Central memory CD8-positive, alpha-beta T cell (primary cell): ENCODE measurements at places on chromosomes 7 and 10.

DNA sequence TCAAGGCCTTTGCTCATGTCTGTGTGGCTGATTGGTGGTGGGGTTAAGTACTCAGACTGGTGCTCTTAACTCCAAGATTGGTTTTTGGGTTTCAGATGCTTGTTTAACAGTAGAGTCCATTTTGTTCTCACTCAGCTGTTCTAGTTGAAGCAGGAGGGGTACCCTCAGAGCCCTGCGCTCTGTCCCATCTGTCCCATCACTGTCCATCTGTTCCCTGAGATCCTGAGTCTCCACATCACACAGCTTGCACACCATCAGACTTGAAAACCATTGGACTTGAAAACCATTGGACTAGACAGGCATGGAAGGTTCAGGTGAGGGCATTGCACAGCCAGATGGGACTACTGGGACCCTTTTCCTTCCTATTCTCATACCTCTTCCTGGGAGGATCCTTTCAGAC is 39.3 kb downstream of the TMEM178B start:
- no peak for DNase-seq

- DNase-seq, result no peak
Measured at GRCh38 chr7:114875186-114875585, 46.7 kb upstream of the MDFIC start.

GRCh38 chr7:38318803-38319416 is 45.5 kb upstream of the TARP start:
- DNase-seq, result no peak

GRCh38 chr10:68578974-68579373 is 18.8 kb downstream of the TET1 start:
- DNase-seq, result no peak

DNA sequence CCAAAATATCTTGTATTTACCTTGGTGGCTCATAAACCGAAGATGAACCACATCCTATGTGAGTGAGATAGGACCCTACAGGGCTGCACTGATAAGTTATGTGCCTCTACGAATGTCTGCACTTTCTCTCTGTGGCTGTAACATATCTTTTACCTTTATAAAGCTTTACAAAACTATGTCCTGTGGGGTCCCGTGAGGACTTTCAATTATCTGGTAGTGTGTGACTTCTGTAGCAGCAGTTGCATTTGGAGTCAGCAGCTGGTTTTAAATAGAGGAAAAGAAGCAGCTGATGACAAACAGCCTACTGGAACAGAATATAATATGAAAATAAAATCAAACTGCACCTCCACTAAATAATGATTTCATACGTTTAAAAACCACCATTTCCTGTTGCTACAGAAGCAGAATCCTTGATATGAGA is 222.4 kb upstream of the GNAI1 start:
- DNase-seq, result no peak

DNA sequence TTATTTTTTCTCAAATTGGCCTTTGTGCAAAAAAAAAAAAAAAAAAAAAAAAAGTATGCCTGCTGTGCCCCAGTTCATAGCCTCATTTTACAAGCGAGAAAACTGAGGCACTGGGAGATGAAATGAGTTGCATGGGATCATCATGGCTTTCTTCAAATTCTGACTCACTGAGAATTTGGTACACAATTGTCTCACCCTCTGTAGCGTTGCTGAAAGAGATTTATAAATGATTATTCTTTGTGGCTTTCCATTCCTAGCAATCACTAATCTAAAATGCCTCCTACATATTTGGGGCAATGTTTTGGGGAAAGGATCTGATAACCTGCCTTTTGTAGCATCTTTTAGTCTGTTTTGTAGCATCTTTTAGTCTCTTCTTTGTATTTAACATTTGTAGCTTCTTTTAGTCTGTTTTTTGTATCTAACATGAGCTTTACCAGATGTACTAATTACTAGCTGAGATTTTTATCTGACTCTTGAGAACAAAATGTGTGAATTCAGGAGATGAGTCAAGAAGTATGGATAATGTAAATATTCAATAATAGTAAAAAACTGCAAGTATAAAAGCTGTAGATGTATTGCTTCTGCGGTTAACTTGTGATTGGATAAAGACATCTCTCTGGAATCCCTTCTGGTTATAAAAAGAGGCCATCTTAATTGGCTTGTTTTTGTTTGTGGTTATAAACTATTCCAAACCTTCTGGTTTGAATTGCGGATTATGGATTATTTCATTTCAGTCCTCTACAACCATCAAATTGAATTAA is 161.4 kb downstream of the ARID5B start:
- no peak for DNase-seq

- no peak for DNase-seq
Measured at GRCh38 chr10:99540306-99540656, 7.5 kb downstream of the NKX2-3 start.

DNA sequence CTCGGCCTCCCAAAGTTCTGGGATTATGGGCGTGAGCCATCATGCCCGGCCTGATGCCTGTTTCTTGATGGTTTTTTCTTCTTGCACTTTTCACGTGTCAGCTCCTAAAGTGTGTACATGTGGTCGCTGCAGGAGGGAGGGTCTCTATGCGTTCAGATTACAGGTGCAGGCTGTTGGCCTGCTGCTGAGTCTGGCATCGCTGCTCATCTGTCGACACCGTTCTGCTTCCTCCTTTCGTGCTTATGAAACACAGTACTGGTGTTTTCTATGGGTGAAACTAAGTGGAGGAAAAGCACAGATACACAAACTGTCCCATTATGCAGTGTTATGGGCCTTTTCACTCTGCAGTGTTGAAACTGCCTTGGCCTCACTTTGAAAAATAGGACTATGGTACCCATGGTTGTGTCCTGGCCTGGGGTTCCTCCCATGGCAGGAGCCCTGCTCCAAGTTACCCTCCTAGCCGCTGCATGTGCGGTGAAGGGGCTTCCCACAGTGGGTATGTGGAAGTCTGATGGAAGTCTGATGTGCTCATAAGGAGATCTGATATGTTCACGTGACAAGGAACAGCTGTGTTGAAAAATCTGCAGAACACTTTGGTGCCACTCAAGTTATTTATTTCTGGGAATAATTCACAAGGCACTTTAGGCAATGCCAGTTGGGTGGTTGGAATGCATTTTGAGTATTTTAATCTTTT is 23.5 kb downstream of the OGDH start:
- DNase-seq, result no peak

- DNase-seq, result no peak
Measured at GRCh38 chr10:70492786-70493659, 14.5 kb downstream of the PALD1 start.

DNA sequence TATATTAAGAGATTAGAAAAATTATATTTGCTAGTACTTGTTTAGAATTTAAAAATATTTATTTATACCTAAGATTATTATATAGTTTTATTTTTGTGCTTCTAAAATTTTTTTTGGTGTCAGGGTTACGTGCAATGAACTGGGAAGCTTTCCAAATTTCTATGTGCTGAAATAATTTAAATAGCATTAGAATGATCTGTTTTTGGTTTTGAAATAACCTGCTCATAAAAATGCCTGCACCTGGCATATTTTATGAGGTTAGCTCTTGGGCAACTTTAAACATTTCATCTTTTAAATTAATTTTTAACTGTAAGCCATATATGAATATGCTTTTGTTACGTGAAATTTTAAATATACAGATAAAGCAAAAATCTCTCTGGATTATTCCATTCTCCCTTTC is 482.5 kb downstream of the GLRX3 start:
- no peak for DNase-seq

DNA sequence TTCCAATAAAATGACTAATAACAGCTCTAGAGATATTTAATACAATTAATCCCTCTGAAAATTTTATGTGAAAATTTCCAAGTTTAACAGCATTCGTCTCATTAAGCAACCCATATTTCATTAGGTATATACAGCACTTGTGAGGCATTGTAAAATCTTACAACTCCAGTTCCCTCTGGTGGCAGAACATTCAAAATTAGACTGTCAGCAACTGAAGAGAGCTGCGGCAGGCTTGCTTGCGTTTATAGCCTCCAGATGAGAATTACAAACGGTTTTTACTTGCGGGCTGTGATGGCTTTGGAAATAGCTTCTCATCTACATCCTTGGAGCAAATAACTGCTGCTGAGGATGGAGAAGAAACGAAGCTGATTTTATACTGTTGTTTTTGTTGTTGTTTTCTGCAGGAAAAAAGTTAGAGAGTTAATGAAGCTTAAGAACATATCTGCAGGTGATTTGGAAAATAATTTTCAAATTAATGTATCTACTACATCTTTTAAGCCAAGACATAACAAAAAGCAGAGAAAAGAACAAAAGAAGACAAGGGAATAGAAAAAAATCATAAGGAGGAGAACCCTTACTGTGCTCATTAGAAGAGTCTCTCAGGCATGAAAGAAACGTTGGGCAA is 171.3 kb downstream of the MAGI2 start:
- no peak for DNase-seq

DNA sequence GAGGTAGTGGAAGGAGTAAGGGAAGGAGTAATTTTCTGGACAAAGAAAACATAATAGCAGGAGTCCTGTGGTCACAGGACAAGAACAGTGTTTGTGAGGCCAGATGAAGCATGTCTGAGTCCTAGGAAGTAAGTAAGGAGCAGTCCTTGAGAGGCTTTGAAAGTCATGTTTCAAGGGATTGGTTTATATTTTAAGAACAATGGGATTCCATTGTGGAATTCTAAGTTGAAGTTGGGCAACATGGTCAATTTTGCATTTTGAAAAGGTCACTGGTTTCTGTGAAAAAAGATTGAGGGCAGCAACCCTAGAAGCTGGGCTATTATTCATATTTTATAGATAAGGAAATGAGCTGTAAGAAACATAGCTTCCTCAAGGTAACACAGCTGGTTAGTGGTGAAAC is 10.8 kb upstream of the SLC25A28 start:
- no peak for DNase-seq

GRCh38 chr10:61024856-61025201 is 80.8 kb upstream of the RHOBTB1 start:
- DNase-seq, result no peak

DNA sequence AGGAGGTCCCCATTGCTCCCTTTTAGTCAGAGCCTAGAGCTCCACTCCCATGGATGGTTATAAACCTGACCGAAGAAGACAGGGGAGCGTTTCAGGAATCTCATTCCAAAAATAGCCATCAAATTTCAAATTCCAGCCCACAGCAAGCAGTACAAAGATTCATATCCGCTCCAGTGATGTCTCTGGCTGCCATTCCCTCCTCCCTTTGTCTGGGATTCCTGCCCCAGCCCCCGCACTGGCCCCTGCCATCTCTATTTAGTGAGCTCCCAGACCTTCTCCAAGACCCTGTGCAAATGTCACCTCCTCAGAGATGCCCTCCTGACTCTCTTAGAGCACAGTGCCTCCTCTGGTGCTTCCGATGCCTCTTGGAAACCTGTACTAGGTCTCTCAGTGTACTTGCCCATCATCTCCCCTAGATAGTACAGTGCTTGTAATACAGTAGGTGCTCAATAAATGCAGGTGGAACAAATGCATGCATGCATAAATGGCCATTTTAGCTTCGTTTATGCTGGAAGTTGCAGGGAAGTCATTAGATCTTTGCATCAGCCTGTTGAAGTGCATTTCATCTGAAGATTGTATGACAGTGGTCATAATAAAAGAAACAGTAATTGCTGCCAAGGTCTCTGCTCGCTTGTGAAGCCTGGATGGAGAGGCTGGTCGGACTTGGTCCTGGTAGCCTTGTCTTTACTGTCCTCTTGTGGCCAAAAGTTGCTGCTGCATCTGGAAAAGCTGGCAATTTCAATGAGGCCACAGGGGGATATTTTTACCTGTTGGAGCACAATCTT is 32.0 kb upstream of the HABP2 start:
- DNase-seq, result no peak

DNA sequence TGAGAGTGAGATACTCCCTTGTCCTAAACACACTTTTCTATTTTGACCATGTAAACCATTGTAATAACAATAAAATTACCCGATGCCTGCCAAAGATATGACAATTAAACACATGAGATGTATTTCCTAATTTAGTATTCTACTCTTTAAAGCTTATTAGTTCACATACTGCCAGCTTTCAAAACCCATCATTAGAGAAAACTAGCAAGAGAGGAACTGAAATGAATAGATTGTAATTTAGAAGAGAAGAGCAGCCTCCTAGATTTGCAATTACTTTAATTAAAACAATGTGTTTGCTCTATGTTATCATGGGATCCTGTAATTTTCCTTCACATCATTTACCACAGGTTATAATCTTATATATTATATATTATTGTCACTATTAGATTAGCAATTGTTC is 428.2 kb downstream of the THSD7A start:
- no peak for DNase-seq

DNA sequence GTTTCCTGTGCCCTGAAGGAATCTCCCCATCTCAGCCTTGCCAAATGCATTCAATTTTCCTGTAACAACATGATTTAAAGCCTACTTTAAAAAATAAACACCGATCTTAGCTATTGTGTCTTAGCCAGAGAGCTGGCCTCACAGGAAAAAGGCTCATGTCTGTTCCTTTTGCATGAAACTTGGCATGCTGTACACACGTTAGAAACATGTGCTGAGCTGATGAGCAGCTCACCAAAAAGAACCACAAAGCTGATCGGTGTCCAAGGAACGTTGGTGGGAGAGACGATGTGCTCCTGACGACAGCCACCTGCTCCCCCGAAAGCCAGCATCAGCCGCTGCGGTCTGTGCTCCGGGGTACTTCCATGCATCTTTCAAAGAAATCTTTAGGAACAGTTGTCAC is 135.9 kb downstream of the ADARB2 start:
- no peak for DNase-seq

GRCh38 chr7:865921-866320 is 10.4 kb upstream of the GET4 start:
- DNase-seq, result no peak

DNA sequence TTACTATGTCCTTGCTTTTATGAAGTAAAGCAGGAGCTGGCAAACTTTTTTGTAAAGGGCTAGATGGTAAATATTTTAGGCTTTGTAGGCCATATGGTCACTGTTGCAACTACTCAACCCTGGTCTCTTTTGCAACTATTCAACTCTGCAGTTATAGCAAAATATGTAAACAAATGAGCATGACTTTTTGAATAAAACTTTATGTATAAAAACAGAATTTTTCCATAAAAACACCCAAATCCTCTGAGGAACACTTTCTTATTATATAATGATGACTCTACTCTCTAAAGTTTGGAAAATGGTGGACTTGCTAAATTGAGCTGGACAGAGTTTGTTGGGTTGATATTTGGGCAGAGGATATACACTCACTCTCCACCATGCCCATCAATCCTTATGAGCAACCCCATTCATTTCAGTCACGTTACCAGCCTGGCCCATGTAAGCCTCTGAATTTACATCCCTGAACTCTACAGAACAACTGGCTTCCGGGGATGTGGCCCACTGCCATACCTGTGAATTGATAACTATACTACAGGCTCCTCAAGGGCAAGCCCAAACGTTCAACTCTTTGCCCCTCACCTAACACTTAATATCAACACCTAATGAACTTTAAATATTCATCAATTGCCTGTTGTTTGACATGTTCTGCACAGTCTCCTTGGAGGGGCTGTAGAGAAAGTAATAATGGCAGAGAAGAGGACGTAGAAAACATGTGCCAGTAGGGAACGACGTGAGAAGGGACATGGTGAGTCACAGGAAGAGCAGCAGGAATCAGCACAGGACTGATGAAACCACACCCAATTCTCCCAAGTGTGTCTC is 37.6 kb downstream of the SGMS1 start:
- DNase-seq, result no peak

GRCh38 chr10:74752371-74753040 is 73.9 kb upstream of the KAT6B start:
- no peak for DNase-seq

- DNase-seq, result no peak
Measured at GRCh38 chr10:69801434-69802315, at the start of gene COL13A1. COL13A1 (plus strand) TSS chr10:69801906; CDS start chr10:69802424, 518 bp downstream.

GRCh38 chr7:121499624-121500023 is 103.5 kb upstream of the FAM3C start:
- no peak for DNase-seq

- DNase-seq, result no peak
Measured at GRCh38 chr7:6644728-6645127, 7.6 kb downstream of the ZNF316 start.

- DNase-seq, result no peak
Measured at GRCh38 chr7:116633131-116633988, 38.6 kb upstream of the MET start.
